ENCODE measurements at places on chromosomes 7 and 10. TPM values are rescaled to one million over a fixed set of nuclear protein-coding genes. Genes with fewer than 3 reads are reported as not detected.

- no peak overlapping the region for H3K4me3 ChIP-seq
- peaks cover 74% of the 10 kb centered on the region for H3K4me1 ChIP-seq
- no peaks in the 10 kb centered on the region for H3K27me3 ChIP-seq
- no peak for DNase-seq
- no peak overlapping the region for H3K27ac ChIP-seq
- H3K36me3 ChIP-seq: no peaks in the 10 kb centered on the region
Measured at GRCh38 chr10:62635127-62635526, 169.4 kb upstream of the ADO start.

DNA sequence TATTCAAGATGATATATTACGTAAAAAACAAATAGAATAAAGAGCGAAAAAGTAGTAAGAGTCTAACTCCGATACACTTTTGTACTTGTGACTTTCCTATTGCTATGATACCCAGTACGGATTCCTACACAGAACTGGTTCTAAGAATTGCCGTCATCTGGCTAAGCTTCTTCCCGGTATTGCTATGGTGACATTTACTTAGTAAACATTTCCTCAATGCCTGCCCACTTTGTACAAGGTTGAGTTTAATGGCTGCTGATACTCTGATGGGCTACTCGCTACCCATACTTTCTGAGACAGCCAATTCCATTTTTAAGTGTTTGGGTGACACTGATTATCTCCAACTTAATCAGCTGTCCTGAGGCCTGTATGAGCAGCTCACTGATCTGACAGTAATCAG is 55.6 kb downstream of the OSBPL3 start:
- no peak for DNase-seq
- H3K27ac ChIP-seq: no peak overlapping the region
- H3K27me3 ChIP-seq: no peaks in the 10 kb centered on the region

- H3K36me3 ChIP-seq: peaks cover 45% of the 10 kb centered on the region
- DNase-seq: no peak
- H3K4me3 ChIP-seq: no peak overlapping the region
- H3K27me3 ChIP-seq: no peaks in the 10 kb centered on the region
- H3K4me1 ChIP-seq: peaks cover 12% of the 10 kb centered on the region
- no peak overlapping the region for H3K27ac ChIP-seq
Measured at GRCh38 chr7:2551418-2551817, 3.9 kb downstream of the BRAT1 start.

The RAB19 gene
- polyA plus RNA-seq: 1.7 TPM

DNA sequence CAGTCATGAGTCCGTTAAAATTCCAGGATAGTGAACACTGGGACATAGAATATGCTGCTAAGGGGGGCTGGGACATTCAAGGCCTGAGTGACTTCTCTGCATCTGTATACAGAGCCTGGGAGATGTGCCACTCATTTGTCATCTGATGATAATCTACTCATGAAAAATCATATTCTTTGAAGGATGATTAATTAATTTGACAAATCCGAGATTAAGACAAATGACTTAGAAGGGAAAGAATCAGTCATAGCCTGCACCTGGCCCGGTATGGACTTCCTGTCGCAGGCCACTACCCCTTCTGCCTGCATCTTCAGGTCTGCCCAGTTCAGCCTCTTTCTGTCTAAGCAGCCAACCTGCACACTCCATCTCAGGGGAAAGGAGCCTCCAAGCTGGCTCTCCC is 18.8 kb upstream of the FAM170B start:
- no peak for DNase-seq
- no peak overlapping the region for H3K27ac ChIP-seq
- no peaks in the 10 kb centered on the region for H3K27me3 ChIP-seq
- no peak overlapping the region for H3K4me3 ChIP-seq
- H3K4me1 ChIP-seq: no peaks in the 10 kb centered on the region

DNA sequence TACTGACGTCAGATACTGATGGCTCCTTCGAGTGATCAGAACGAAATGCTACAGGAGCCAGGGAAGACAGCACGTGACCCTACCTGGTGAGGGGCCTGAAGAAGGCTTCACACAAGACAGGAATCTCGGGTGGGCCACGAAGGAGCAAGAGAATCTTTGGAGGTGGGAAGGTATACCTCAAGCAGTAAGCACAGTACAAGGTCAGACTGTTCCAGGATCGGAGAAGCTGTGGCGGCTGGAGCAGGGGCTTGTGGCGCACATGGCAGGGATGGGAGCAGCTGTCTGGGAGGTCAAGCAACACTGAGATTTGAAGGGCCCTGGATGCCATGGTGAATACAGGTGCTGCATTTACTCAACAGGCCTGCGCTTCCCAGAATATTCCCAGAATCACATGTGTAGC is 45.4 kb downstream of the C10orf143 start:
- no peaks in the 10 kb centered on the region for H3K4me1 ChIP-seq
- H3K4me3 ChIP-seq: no peak overlapping the region
- peaks cover 6% of the 10 kb centered on the region for H3K36me3 ChIP-seq
- DNase-seq: no peak
- no peaks in the 10 kb centered on the region for H3K27me3 ChIP-seq

- no peak for DNase-seq
- H3K4me1 ChIP-seq: no peaks in the 10 kb centered on the region
- no peak overlapping the region for H3K4me3 ChIP-seq
- no peaks in the 10 kb centered on the region for H3K36me3 ChIP-seq
Measured at GRCh38 chr7:98555403-98555802, 61.7 kb upstream of the NPTX2 start.

- no peak overlapping the region for H3K4me3 ChIP-seq
- no peaks in the 10 kb centered on the region for H3K27me3 ChIP-seq
- no peak for DNase-seq
- H3K4me1 ChIP-seq: no peaks in the 10 kb centered on the region
Measured at GRCh38 chr7:69982197-69982596, 383.9 kb downstream of the AUTS2 start.

The EGFR gene
- 57.4 TPM for polyA plus RNA-seq

DNA sequence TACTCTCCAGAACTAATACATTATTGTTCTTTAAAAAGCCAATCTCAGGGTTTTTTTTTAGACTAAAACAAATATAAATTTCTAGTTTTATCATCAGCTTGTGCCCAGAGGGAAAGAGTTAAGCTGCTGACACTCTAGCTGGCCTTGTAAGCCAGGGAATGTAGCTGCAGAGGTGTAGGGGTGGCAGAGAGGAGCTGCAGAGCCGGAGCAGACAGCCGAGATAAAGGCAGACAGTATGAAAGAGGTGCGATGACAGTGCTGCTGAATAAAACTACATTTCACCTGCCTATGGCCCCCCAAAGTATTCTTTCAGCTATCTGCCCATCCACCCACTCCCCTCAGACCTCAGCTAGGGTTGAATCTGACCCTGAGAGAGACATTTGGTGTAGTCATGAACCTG is 653.7 kb upstream of the ZWINT start:
- no peaks in the 10 kb centered on the region for H3K4me1 ChIP-seq
- no peaks in the 10 kb centered on the region for H3K36me3 ChIP-seq
- H3K4me3 ChIP-seq: no peak overlapping the region
- no peaks in the 10 kb centered on the region for H3K27me3 ChIP-seq

DNA sequence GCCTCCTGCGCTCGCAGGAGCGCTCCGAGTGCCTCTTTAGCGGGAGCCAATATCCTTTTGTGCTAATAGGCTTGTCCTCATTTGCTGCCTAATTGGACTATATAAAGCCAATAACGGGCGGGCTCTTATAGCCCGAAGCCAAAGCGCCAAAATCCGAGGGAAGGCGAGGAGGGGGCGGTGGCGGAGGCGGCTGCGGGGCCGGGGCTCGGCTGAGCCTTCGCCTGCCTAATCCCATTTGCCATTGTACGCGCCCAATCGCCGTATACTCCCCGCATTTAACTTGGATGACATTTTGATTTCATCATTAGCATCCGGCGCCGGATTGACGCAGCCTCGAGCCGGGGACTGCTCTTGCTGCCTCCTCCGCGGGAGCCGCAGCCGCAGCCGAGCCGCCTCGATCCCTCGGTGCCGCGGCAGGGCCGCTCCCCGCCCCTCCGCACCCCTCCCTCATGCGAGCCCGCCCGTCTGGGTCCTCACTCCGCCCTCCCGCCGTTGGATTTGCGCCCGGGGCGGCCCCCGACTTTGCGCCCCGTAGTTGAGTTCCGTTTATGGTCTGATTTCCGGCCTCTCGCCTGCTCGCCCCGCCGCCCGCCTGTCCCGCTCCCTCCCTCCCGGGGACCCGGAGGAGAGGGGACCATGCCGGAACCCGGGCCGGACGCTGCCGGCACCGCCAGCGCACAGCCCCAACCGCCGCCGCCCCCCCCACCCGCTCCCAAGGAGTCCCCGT is at the start of gene HMX3:
HMX3 (plus strand) TSS at position 556 of the 727 bp plus-strand sequence; CDS start at position 637, 81 bp downstream.
- no peak within 1 kb of the TSS for H3K4me3 ChIP-seq
- H3K4me1 ChIP-seq: peaks cover 26% of the 10 kb centered on the region
- no peak for DNase-seq
- no peak within 1 kb of the TSS for H3K27ac ChIP-seq

GRCh38 chr7:135828604-135829003 is 80.0 kb upstream of the FAM180A start:
- no peaks in the 10 kb centered on the region for H3K36me3 ChIP-seq
- no peaks in the 10 kb centered on the region for H3K27me3 ChIP-seq
- H3K4me3 ChIP-seq: no peak overlapping the region
- DNase-seq: no peak

DNA sequence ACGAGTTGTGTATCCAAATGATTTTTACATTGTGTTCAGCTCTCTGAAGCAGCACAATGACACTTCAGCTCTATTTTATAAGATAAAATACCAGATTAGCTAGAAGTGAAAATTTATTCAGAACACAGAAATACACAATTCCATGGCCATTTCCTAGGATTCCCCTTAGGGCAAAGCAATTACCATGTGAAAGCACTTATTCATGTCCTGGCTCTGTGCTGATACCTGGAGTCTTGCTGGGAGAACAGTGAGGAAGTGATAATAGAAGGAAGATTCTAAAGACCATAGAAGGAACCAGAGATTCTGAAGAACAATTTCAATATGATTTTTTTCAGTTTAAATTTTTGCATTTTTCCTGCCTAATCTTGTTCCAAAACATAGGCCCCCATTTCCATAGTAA is 657.4 kb upstream of the ZWINT start:
- no peak overlapping the region for H3K27ac ChIP-seq
- no peak for DNase-seq

DNA sequence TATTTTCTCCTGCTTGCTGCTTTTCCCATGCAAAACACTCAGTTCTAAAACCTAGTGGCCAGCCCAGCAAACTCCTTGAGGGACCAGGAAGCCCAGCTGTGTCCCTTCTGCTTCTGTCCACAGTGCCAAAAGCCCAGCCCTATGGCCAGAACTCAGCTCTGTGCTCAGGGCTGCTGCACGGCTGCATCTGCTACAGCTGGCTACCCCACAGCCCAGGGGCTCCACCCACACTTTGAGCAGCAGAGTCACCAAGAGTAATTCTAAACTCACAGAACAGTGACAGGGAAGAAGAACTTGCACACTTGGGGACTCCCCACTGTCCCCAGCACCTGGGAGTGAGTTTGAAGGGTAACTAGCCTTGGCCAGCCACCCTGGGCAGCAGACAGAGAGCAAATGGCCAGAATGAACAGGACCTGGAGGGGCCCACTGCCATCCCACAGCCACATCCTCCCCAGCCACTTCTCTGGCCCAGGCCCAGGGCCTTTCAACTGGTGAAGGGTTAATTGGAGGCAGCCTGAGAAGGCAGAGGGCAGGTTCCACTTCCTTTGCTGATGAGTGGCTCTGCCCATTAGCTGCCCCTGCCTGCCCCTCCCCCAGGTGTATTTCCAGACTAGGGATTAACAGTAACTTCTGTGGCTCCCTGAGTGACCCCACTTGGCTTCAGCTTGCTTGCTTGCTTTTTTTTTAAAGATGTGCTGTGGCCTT is 28.1 kb upstream of the TRIM8 start:
- peaks cover 61% of the 10 kb centered on the region for H3K4me1 ChIP-seq
- H3K27ac ChIP-seq: no peak overlapping the region
- peaks cover 37% of the 10 kb centered on the region for H3K36me3 ChIP-seq
- no peaks in the 10 kb centered on the region for H3K27me3 ChIP-seq

GRCh38 chr10:7263616-7264015 is 147.2 kb downstream of the SFMBT2 start:
- no peaks in the 10 kb centered on the region for H3K36me3 ChIP-seq
- peaks cover 23% of the 10 kb centered on the region for H3K4me1 ChIP-seq
- no peak overlapping the region for H3K27ac ChIP-seq
- no peaks in the 10 kb centered on the region for H3K27me3 ChIP-seq
- no peak overlapping the region for H3K4me3 ChIP-seq

The TAC1 gene
- not detected for polyA plus RNA-seq

- no peaks in the 10 kb centered on the region for H3K27me3 ChIP-seq
- H3K4me1 ChIP-seq: peaks cover 4% of the 10 kb centered on the region
- no peak overlapping the region for H3K4me3 ChIP-seq
Measured at GRCh38 chr10:76403912-76404311, 972.5 kb downstream of the LRMDA start.

- H3K36me3 ChIP-seq: no peaks in the 10 kb centered on the region
- no peak for DNase-seq
- no peak overlapping the region for H3K27ac ChIP-seq
- H3K4me3 ChIP-seq: no peak overlapping the region
Measured at GRCh38 chr7:95619921-95620320, 23.6 kb upstream of the PDK4 start.

The KLF14 gene
- 0.07 TPM for polyA plus RNA-seq

The PAOX gene
- 5.4 TPM for polyA plus RNA-seq

- H3K4me1 ChIP-seq: no peaks in the 10 kb centered on the region
- peak; percentile 74 for DNase-seq
- H3K27ac ChIP-seq: no peak overlapping the region
- H3K4me3 ChIP-seq: no peak overlapping the region
- H3K27me3 ChIP-seq: peaks cover 13% of the 10 kb centered on the region
- no peaks in the 10 kb centered on the region for H3K36me3 ChIP-seq
Measured at GRCh38 chr7:157477550-157478212, 140.9 kb downstream of the DNAJB6 start.

- no peak overlapping the region for H3K27ac ChIP-seq
- no peaks in the 10 kb centered on the region for H3K36me3 ChIP-seq
- H3K4me3 ChIP-seq: no peak overlapping the region
- no peaks in the 10 kb centered on the region for H3K4me1 ChIP-seq
- H3K27me3 ChIP-seq: no peaks in the 10 kb centered on the region
Measured at GRCh38 chr10:101331956-101332355, 22.0 kb upstream of the BTRC start.

DNA sequence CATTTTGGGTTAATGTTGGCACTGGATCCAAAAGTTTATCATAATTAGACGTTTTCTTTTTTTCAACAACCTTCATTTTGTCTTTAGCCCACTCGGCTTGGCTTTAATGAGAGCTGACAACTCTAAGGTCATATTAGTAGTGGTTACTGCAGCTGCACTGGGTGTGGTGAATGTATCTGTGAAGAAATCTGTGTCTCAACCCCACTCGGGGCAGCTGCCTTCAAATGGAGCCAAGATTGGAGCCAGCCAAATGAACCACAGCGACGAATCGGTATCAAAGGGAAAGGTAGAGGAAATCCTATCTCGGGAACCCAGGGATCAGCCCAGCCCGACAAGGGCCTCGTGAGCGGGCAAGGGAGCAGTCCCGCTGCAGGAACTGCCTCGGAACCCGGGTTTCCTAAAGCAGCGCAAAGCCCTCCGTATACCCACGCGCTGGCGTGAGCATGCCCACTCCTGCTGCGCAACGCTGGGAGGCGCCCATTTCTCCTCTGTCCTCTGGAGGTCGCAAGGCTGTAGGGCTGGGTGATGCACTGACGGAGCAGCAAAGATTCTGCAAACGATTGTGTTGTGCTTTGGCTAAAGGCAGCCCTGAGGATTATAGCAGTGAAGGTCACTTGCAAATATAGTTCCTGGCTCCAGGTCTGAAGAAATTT is 98.7 kb upstream of the MBL2 start:
- no peaks in the 10 kb centered on the region for H3K27me3 ChIP-seq
- no peak overlapping the region for H3K27ac ChIP-seq
- no peaks in the 10 kb centered on the region for H3K36me3 ChIP-seq
- DNase-seq: no peak
- H3K4me3 ChIP-seq: no peak overlapping the region

The PRSS37 gene
- 0.62 TPM for polyA plus RNA-seq
